AG08395 (cell line): ENCODE measurements at places on chromosomes 16 and 17.

DNA sequence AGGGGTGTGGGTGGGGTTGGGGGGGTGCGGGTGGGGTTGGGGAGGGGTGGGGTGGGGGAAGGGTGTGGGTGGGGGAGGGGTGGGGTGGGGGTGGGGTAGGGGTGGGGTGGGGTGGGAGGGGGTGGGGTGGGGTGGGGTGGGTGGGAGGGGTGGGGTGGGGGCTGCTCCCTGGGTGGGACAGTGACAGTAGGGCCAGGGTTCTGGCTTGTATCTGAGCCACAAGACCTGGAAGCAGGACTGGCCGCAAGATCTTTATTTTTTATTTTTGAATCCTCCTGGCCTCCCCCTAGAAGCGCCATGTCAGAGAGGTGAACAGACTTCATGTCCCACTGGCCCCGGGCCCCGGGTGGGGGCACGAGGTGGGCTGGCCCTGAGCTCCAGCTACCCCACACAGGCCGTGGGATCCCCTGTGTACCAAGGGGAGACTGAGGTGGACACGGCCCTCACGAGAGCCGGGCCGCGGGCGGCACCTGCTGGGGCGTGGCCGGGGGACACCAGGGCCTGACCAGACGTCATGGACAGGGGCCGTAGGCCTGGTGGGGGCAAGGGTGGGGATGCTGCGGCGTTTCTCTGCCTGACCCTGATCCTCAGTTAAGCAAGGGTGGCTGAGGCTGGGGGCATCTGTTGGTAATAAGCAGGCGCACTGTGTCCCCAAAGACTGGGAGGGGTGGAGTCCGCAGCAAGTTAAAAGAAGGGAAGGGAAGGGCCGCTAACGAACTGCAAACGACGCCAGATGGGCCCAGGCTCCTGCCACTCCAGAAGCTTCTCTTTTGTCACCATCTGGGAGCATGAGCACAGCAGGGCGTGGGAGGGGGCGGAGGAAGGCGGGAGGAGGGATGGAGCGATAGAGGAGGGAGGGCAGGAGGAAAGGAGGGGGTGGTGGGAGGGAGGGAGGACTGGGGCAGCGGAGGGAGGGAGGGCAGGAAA is 22.3 kb upstream of the PABPN1L start:
- no peak for DNase-seq

GRCh38 chr17:68016838-68017237 is 18.7 kb upstream of the KPNA2 start:
- no peak for DNase-seq

DNA sequence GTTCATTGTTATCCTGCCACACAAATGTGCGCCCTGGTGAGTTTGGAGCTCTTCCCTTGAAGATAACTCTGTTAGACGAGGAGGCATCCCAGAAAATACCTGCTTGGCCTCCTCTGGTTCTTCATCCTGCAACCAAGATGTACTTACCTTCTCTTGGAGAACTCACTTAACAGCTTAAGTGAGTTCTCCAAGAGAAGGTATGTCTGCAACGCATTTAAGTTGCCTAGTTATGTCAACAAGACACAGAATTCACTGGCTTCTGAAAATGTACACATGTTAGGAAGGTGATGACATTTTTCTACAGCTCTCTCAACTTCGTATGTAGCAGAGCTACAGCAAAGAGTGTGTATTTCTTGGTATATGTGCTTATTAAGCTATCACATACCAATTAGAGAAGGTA is 78.6 kb upstream of the NOG start:
- no peak for DNase-seq

DNA sequence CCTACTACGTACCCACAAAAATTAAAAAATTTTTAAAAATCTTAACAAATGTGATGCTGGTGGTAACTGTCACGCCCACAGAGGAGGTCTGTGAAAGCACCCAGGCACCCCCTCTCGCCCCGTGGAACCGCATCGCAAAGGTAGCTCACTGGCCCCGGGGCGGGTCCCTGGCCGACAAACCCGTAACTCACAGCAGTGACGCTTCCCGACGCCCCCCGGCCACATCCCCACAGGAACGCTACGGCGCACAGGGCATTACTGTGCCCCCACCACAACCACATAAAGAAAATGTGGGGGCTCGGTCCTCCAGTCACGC is 366 bp downstream of the ANKS3 start:
- DNase-seq, result no peak

DNA sequence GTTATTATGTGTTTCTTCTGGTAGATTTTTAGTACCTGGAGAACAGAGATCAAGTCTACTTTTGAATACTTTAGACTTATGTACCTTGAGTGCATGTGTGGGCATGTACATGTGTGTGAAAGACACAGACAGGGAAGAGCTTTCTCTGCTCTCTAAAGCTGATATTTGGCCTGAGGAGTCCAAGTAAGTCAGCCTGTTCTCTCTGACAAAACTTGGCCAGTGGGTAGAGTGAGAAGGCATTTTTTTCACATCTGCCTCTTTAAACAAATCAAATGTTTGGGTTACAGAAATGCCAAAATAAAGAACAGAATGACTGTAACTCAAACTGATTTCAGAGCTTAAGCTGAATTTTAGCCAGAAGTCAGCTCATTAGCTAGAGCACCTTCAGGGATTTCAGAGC is 309.7 kb upstream of the DYNLRB2 start:
- peak; percentile 44 for DNase-seq

DNA sequence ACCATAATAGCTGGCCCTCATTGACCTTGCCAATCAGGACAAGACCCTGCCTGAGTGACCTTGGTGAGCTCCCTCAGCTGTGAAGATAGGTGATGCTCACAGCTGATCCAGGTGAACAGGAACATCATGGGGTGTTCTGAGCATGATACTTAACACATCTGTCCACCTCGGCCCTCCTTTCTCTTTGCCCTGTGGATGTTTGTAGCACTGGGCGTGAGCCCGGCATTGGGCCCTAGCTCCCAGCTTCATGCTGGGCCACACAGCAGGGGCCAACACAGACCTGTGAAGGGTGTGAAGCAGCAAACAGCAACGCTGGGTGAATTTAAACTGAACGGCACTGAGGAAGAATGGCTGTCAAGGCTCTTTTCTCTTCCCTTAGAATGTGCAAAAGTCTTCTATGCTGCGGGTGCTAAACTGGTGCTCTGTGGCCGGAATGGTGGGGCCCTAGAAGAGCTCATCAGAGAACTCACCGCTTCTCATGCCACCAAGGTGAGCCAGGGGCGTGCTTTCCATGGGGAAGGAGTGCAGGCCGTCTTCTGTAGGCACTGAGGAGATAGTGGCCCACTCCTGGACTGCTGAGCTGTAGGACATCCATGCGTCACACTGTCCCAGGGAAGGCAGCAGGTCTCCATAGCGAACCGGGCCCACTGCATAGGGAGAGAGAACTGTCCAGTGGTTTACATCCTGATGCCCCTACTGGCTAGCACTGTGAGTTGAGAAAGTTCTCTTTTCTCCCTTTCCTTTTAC is 35.9 kb downstream of the TMEM11 start:
- DNase-seq, result no peak

DNA sequence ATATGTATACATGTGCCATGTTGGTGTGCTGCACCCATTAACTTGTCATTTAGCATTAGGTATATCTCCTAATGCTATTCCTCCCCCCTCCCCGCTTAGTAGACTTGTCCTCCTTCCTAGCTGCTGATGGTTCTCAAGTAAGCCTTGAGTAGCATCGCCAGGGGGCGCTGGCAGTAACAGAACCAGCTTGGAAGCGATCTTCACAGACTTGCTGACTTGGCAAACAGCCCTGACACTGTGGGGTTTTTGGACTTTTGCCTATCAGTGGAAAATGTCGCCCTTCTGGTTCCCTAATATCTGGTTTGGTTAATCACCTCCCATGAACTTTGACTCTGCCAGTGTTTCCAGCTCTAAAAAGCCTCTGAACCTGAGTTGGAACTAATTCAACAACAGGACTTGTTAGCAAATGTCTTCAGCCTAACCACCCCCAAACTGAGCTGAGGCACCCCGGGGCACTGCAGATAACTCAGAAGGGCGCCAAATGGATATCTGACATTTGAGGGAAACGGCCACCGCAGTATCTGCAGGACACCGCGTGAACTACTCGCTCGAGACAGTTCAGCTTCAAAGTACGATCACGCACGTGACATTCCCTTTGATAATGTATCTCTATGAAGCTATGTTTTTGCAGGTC is 15.4 kb upstream of the SPATA32 start:
- DNase-seq, result peak; percentile 83

DNA sequence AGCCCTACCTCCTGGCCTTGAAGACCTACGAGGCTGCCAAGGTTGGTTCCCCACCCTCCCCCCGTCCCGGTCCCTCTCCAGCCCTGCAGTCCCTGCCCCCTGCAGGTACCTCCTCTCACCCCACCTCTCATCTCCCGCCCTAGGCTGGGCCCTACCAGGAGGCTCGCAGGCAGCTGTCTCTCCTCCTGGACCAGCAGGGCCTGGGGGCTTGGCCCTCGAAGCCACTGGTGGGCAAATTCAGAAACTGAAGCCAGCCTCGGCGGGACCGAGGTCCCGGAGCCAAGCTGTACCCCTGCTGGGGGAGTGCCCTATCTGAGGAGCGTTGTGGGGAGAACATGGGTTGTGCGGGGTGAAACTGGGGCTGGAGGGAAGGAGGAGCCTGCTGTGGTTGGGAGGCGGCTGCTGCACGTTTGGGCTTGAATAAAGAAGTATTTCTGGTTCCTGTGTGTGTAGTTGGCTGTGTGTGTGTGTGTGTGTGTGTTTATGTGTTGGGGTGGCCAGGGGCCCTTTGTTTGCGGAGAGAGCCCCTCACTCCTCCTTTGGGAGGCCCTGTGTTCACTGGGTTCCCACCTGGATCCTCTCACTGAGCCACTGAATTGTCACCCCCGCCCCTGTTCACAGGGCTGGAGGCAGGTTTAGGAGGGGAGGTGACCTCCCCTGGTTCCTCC is 5.9 kb downstream of the ADAD2 start:
- DNase-seq, result no peak

GRCh38 chr17:57727630-57728175 is 17.4 kb downstream of the CCDC182 start:
- no peak for DNase-seq

GRCh38 chr16:70579248-70579647 is 55.6 kb downstream of the SF3B3 start:
- no peak for DNase-seq
